ENCODE measurements at places on chromosomes 7 and 10.

- peak; percentile 77 for DNase-seq
Measured at GRCh38 chr7:4959306-4959705, 319 bp upstream of the MMD2 start.

DNA sequence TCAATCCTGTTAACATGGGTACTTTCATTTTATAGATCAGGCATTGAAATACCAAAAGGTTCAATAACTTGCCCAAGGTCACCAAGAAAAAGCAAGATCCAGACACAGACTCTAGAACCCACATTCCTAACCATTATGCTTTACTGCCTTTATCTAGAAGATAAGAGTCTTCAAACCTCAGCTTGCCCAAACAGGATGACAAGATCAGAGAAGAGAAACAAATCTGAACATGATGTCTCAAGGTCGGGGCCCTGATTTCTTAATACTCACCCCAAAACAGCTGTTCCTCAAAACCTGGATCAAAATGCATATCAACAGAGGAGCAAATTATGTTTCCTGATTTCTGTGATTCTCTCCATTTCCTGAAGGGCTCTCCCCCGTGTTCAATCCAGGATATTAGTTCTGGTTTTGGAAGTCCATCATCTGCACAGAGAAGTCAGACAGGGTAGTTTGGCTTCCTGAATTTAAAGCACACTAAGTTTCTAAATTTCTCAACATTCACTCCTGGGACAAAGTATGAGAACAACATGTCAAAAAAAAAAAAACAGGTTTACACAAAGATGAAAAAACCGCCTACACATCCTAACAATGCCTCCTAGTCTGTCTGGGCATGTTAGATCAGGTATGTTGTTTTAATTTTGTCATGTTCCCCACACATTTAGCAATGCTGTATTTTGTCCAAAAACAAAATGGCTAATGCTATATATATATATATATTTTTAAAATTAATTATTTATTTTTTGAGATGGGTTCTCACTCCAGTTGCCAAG, 16.2 kb downstream of the ZNF786 start:
- DNase-seq = no peak

- no peak for DNase-seq
Measured at GRCh38 chr7:112065758-112066157, 140.4 kb downstream of the DOCK4 start.

GRCh38 chr10:117497736-117498135, 44.8 kb upstream of the EMX2 start:
- no peak for DNase-seq

GRCh38 chr7:90225181-90225580, 13.6 kb downstream of the STEAP2 start:
- DNase-seq = no peak

DNA sequence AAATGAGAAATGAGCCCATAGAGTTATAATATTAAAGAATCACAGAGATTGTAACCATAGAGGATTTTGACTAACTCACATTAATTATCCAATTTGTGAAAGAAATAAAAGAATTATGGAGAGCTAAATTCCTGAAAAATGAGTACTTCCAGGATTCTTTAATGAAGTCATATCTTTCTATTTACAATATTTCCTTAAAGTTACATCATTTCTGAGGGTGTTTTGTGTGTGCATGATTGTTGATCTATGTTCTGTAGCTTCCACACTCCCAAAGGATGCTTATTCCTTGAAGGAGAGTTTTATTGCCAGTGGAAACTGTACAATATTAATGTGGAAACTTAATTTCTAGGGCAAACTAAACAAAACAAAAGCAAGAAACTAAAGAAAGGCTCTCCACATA, 299.6 kb downstream of the MDFIC start:
- DNase-seq = no peak

GRCh38 chr10:82866424-82867020, 991.5 kb downstream of the NRG3 start:
- no peak for DNase-seq

DNA sequence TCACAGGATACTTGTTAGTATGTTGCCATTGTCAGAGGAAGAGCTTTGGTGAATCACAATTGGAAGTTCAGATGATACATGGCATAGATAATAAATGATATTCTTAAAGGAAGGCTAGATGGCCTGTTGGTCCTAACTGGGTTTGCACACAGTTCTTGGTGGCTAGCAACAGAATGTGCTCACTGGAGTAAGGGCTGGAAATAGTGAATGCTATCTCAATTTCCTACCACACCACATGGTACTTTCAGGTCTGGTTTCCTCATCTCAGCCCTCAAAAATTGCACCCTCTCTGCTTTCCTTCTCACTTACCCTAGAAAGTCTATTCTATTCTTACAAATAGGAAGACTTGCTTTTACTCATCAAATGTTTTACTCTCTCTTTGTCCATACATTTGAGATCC, 622.5 kb downstream of the ANKRD7 start:
- DNase-seq = no peak

DNA sequence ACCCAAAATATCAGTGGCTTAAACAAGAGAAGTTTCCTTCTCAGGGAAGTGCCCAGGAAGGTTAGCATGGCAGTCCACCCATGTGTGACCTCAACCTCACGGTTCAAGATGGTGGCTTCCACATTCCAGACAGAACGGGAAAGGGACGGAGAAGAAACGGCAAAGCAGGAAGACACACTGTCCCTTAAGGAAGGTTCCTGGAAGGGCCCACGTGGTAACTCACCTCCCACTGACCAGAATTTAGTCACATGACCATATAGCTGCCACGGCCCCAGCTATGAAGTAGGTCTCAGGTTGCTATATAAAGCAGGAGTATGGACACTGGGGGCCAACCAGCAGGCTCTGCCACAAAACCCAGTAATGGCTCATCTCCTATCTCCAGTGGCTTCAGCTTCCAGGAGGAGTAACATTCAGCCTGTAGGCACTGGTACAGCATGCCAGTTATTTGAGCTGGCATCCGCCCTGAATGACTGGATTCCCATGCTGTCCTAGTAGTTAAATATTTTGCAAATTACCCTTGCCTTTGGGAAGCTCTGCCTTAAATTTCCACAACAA, 278.5 kb upstream of the KLF14 start:
- DNase-seq = no peak

GRCh38 chr7:130611218-130611617, 57.3 kb downstream of the COPG2 start:
- DNase-seq = peak; percentile 55

DNA sequence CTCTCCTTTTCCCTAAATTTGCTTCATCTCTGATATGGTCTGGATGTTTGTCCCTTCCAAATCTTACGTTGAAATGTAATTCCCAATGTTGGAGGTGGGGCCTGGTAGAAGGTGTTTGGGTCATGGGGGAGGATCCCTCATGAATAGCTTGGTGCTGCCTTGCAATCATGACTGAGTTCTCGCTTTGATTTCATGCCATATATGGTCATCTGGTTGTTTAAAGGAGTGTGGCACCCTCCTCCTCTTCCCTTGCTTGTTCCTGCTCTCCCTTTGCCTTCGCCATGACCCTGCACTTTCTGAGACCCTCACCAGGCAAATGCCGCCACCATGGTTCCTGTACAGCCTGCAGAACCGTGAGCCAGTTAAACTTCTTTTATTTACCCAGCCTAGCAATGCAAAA, 14.5 kb downstream of the NOBOX start:
- no peak for DNase-seq

- DNase-seq = no peak
Measured at GRCh38 chr7:140013676-140014075, 49.1 kb downstream of the PARP12 start.

DNA sequence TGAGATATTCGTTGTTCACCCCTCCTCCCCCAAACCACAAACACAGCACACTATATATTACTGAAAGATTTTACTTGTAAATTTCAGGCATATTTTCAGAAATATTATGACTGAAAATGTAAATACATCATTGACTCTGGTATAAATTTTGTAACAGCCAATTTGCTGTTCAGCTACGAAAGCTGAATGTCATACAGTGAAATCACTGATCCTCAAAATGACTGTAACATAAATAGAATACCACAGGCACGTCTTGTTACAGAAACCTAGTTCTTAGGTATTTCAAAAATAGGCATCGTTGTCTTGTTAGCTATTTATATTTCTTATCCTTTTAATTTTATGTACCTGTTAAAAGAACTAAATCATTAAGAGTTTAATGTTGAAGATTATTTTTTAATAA, 15.1 kb downstream of the TRUB1 start:
- DNase-seq = no peak

GRCh38 chr10:132522521-132523411, 14.8 kb upstream of the INPP5A start:
- DNase-seq = no peak

- no peak for DNase-seq
Measured at GRCh38 chr7:85038466-85038865, 148.4 kb downstream of the SEMA3D start.

- DNase-seq = no peak
Measured at GRCh38 chr10:124971276-124971675, 29.4 kb downstream of the ZRANB1 start.

GRCh38 chr7:140541513-140542227, 62.4 kb upstream of the MKRN1 start:
- peak; percentile 79 for DNase-seq

DNA sequence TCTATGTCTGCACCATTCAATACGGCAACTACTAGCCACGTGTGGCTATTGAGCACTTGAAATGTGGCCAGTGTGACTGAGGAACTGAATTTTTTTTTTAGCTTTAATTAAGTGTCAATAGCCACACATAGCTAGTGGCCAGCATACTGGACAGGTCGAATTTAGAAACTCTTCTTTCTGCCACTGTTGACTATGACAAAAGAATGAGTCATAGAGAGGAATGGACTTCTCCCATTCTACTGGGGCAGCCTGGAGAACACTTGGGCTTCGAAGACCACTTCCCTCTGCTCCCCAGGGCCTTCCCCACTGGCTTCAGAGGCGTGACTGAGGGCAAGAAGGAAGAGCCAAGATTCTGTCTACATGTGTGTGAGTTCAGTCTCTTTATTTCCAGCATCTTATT, 137.5 kb downstream of the SNX10 start:
- no peak for DNase-seq

DNA sequence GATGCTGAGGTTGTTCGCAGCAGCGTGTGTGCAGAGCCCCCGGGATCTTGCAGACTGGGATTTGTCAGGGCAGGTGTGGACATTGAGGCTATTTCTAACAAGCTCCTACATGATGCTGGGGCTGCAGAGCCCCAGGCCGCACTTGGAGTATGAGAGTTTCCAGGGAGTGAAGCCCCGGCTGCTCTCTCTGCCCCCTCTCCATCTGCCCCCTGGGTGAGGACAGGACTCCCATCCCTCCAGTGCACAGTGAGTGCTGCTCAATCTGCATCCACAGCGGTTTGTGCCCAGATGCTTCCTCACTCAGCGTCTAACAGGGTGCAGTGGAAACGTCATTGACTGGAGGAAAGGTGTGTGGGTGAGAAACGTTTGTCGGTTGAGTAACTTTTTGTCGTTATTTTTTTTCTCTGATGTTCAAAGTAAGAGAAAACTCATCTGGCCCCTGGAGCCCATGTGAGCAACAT, 25.3 kb downstream of the IL2RA start:
- DNase-seq = no peak

- no peak for DNase-seq
Measured at GRCh38 chr10:34580643-34581042, 234.5 kb downstream of the PARD3 start.

- no peak for DNase-seq
Measured at GRCh38 chr10:118457824-118458428, 115.8 kb upstream of the FAM204A start.

DNA sequence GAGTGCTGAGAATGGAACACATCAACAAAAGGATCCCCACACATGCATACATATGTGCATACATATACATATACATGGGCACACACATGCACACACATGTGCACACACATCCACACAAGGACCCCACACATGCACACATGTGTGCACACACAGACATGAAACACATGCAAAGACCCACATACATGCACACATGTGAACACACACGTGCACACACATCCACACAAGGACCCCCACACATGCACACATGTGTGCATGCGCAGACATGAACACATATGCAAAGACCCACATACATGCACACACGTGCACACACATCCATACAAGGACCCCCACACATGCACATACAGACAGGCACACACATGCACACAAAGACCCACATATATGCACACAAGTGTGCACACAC, 104.4 kb upstream of the ADARB2 start:
- DNase-seq = no peak

DNA sequence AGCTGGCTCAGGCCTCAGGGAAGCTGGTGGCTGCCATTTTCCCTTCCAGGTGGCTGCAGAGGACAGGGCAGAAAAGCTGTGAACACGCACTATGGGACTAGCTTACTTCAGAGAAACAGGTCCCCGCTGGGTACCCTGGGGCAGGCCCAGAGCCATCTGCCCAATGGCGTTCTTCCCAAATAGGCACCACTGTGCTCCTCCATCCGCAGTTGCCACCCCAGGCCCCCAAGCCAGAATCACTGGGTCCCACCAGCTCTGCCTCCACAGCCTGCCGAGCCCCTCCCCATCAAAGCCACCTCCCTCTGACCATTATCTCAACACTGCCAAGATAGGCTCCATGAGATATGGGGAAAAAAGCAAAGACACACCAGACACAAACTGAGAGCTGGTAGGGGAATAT, 11.4 kb downstream of the BUD31 start:
- no peak for DNase-seq

- DNase-seq = no peak
Measured at GRCh38 chr10:25694971-25695370, 239.1 kb upstream of the MYO3A start.

DNA sequence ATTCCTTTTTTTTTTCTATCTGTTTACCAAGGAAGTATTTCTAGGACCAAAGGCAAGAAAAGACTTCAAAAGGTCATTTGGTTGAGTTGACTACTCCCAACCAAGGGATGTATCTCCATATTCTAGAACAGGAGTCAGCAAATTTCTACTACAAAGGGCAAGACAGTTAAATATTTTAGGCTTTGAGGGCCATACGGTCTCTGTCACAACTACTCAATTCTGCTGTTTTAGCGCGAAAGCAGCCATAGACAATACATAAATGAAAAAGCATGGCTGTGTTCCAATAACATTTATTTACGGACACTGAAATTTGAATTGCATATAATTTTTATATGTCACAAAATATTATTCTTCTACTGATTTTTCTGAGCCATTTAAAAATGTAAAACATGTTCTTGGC, 8.5 kb upstream of the ARID5B start:
- DNase-seq = no peak

DNA sequence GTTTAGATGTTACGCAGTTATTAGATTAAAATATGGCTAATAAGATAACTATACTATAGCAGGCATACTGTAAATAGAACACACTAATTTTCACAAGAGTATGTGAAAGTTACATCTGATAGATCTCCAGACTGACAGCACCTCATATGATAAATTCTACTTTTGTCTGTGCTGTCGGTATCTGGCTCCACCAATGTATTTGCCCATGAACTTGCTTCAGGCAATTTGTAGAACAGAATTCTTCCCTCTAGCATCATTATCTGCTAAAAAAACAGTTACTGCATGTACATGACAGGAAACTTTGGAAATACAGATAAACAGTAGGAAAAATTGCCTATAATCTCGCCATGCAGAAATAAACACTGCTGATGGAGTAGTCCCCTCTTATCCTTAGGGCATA, 137.7 kb downstream of the WNT2 start:
- DNase-seq = no peak

- no peak for DNase-seq
Measured at GRCh38 chr7:102152672-102153598, 133.7 kb upstream of the SH2B2 start.
